ENCODE measurements at places on chromosomes 2 and 18.

DNA sequence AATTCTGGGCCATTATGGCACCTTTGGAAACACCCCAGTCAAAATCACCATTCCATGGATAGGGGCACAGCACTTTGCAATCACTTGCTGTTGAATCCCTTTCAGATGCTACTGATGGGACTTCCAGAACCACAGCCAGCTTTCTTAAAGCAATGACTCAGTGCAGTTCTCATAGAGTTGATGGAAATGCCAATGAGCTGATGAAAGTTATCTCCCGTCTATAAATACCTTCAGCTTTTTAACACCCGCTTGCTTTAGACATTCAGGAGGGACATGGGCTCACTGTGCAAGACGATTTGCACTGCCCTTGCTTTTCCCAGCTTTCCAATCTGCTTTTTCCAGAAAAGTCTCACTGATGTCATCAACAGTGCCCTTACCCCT, 66.7 kb upstream of the RPL31 start:
- DNase-seq, result no peak

GRCh38 chr2:137675584-137676327, 288.5 kb upstream of the HNMT start:
- no peak for DNase-seq

DNA sequence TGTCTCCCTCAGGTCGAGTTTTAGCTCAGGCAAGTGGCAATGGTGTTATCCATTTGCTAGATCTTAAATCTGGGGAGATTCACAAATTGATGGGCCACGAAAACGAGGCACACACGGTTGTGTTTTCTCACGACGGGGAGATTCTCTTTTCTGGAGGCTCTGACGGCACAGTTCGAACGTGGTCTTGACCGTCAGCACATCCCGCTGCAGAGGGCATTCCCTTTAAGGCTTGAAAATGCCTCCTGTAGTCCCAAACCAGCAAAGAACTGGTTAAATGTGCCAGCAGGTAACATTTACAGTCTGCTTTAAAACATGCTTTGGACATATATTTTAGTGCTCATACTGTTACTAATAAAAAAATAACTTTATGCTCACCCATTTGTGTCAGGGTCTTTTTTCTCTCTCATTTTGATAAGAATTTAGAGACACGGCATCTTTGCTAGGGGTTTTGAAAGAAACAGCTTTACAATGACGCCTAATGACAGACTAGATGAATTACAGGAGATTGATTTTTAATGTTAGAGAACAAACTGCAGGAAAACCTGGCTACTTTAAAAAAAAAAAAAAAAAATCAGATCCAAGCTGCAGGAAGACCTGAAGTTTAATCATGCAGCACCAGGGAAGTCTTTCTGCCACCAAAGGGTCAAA, 602 bp upstream of the VWC2L start:
- no peak for DNase-seq

DNA sequence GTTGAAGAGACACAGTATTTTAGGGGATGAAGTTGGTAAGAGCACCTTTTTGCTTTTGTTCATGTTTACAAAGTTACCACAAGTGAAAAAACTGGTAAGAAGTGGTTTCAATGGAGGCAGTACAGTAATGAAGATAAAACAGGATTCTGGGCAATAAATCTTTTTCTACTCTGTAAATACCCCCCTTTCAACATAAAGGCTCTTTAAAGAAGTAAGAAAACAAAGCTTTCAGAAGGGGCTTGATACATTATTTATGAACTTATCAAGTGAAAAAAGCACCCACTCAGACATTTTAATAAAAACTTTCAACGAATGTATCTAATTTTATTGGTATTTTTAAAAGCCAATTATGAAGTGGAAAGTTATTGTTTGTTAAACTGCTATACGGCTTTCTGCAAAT, 522.9 kb downstream of the ZEB2 start:
- DNase-seq, result no peak

- no peak for DNase-seq
Measured at GRCh38 chr2:224126003-224126402, 86.9 kb upstream of the SERPINE2 start.

DNA sequence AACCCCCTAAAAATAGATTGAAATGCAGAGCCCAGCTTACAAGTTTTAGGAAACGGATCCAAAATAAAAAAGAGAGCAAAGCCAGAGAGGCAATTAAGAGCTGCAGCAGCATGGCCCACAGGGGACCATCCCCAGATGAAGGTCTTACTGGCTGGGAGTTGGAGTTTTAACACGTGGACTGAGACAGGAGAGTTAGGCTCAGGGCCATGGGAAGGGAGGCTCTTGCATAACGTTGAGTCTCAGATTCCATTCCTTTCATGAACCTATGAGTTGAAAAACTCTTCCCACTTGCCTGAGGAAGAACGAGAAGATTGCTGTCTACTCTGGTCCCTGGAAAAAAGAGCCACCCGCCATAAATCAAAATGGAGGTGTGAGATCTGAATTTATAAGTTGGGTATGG, 101.8 kb upstream of the NDUFV2 start:
- DNase-seq, result no peak

- DNase-seq, result no peak
Measured at GRCh38 chr2:173656086-173656485, 301.4 kb downstream of the CDCA7 start.
